CD4-positive, alpha-beta T cell (primary cell): ENCODE measurements at places on chromosomes 6 and 20. TPM values are rescaled to one million over a fixed set of nuclear protein-coding genes. Genes with fewer than 3 reads are reported as not detected.

The HTR1E gene
- total RNA-seq, result not detected

The COL11A2 gene
- 3.0 TPM for total RNA-seq

The CD24 gene
- not detected for total RNA-seq

The PTCRA gene
- total RNA-seq, result not detected

The NKX2-4 gene
- not detected for total RNA-seq

The REV3L gene
- 17.0 TPM for total RNA-seq

The FAM83C gene
- not detected for total RNA-seq

The MAS1 gene
- total RNA-seq, result not detected
